ENCODE measurements at places on chromosomes 2 and 18. TPM values are rescaled to one million over a fixed set of nuclear protein-coding genes. Genes with fewer than 3 reads are reported as not detected.

- DNase-seq: no peak
Measured at GRCh38 chr2:209936106-209936666, 66.3 kb upstream of the RPE start.

DNA sequence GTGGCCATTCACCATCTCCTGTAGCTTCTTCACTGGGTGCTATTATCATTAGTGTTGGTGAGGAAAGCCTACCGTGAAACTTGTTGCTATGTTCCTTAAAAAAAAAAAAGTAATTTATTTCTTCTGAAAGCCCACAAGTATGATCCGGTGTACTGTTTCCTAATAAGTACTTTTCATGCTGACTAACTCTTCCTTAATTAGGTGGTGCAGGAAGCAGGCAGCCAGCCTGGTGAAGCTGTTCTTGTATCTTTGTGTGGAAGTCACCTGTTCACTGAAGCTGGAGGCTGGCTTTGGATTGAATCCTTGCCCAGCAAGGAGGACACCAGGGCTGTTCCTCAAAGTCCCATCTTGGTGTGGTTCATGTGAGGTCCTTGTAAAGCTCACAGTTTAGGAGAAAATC lies 321.7 kb upstream of the THSD7B start:
- DNase-seq: no peak

DNA sequence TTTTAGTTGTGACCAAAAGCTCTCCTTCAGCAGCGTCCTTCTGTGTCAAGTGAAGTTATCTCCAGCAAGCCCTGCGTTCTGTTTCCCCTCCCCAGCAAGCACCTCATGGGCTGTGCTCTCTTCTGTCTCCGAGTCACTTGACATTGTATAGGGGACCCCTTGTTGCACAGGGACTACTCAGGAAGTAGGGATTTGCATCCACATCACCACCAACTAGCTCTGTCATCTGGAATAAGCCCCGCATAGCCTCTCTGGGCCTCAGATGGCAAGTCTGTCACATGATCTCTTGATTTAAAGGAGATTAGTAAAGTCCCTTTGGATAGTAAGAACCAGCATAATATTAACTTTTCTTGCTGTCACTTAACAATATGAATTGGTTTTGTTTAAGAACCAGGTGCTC lies 32.0 kb upstream of the STPG4 start:
- DNase-seq: no peak

- no peak for DNase-seq
Measured at GRCh38 chr2:119772128-119772527, 12.4 kb downstream of the PTPN4 start.

- DNase-seq: no peak
Measured at GRCh38 chr2:190553254-190553653, 18.7 kb upstream of the NEMP2 start.

GRCh38 chr2:88813612-88814011 lies 122.1 kb downstream of the RPIA start:
- DNase-seq: no peak

Gene EML6
- total RNA-seq: 1.8 TPM

Gene ACKR3
- 2.7 TPM for total RNA-seq

Gene RIT2
- total RNA-seq: not detected

Gene INHBB
- not detected for total RNA-seq

Gene IL1A
- 5.4 TPM for total RNA-seq

Gene NOSTRIN
- total RNA-seq: not detected
